ENCODE measurements at places on chromosomes 7 and 10.

DNA sequence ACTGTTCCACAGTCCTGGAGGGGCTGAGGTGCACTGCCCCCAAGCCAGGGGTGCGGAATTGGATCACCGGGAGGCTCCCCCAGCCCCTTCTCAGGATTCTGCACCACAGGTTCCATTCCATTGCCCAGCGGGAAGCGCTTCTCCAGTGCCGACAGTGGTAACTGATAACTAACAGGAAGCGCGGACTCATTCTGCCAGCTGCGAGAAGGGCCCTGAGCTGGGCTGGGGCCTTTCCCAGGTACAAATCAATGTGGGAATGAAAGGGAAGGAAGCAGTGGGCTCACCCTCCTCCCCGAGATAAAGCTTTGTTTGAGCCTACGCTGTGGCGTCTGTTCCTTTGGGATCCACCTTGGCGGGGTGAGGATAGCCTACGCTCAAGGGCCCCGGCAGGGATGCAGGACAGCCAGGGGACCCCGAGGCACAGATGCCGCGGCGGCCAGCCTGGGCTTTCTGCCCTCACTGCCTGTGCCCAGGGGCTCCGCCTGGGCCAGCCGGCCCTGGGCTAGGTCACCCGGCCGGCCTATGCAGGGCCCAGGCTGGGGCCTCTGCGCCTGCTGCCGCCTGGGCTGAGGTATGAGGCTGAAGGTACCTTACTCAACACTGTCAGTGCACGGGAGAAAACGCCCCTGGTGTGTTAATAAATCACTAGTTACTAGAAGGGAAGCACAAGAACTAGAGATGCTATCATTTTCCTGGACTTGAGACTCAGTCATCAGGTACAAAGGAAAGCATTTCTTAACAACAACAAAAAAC, 39.4 kb downstream of the EN2 start:
- no peak for DNase-seq

DNA sequence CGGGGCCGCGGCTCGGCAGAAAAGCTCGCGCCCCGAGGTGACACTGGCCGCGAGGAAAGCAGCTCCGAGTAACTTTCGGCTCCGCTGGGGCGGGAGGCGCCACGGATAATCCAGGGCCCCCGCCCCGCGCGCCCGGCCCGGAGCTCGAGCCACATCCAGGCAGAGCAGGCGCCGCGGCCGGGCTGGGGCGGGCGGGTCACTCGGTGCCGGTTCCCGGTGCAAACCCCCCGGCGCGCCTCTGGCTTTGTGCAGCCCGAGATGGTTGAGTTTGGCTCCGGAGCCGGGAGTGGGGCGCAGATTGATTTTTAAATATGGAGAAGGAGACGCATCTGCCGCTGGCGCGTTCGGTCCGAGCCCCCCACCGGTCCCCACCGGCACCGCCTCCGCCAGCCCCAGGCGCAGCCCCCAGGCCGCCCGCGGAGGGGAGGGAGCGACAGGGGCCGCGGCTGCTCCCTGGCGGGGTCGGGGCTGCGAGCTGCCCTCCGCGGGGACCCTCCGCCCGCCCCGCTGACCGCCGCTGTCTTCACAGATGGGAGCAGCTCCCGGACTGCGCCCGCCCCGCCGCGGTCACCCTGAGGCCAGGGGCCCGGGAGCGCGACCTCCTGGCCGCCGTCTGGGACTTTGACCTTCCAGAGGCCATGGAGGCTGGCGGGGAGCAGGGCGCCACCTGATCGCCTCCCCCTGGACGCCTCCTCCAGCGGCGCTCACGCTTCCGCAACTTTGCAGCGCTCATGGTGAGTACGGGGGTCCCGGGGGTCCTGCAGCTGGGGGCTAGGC, 643 bp downstream of the ADGRA1 start:
- DNase-seq: no peak

GRCh38 chr10:77638321-77639101, 903 bp upstream of the KCNMA1 start:
- no peak for DNase-seq

DNA sequence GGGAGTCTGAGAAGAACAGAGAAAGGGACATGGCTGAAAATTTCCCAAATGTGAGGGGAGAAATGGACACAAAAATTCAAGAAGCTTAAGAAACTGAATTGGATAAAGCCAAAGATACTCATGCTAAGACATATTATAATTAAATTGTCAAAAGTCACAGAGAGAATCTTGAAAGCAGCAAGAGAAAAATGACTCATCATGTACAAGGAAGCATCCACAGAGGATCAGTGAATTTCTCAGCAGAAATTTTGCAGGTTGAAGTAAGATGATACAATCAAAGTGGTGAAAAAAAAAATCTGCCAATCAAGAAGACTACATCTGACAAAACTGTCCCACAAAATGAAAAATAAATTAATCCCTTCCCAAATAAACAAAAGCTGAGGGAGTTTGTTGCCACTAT, 56.8 kb downstream of the MPP7 start:
- no peak for DNase-seq

- DNase-seq: no peak
Observed at GRCh38 chr7:11346302-11346701, 372.6 kb downstream of the PHF14 start.

DNA sequence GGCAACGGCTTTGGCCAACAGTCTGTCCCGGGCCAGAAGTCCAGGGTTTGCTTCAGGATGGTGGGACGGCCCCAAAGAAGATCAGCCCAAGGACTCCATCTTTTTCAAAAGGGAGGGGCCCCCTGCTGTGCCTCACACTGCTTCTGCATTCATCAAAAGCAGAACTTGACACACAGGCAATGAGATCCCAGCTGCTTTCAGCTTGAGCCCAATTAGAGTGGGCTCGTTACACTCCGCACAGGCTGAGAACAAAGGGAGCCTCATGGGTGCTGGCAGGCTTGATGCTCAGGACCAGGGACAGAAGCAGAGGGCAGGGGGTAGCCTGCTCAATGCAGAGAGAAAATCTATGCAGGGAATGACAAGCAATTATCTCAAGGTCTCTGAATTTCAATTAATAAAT, 45.5 kb downstream of the VOPP1 start:
- peak; percentile 77 for DNase-seq

DNA sequence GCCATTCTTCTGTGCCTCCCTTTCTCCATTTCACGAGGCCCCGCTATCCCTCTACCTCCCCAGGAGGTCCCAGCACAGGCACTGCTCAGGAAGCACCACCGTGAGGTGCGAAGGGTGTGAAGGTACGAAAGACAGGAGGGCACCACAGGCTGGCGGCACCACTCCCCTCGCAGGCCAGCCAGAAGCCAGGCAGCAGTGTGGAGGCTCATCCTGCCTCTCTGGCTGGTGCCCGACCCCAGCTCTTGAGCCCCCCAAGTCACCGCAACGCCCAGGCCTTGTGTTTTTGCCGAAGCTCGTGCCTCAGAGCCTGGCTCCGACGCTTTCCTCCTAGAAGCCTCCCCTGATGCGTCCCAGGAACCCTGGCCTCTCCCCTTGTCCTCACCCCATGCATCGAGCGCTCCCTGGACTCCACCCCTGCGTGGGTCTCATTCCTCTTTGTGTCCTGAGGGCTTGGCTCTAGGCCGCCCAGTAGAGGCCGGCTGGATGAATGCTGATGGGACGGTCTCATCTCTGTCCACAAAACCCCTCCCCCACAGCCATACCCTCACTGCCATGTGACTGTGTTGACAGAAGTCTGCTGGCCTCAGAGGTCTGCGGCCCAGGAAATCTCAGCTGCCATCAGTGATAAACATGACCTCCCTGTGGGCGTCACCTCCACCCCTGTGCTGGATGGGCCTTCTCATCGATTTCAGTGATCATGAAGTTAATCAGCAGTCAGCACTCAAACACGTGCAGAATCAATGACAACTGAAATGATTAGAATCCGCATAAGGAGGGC, 19.3 kb downstream of the BRI3 start:
- no peak for DNase-seq

- peak; percentile 42 for DNase-seq
Observed at GRCh38 chr7:20164425-20165145, 52.6 kb downstream of the MACC1 start.

DNA sequence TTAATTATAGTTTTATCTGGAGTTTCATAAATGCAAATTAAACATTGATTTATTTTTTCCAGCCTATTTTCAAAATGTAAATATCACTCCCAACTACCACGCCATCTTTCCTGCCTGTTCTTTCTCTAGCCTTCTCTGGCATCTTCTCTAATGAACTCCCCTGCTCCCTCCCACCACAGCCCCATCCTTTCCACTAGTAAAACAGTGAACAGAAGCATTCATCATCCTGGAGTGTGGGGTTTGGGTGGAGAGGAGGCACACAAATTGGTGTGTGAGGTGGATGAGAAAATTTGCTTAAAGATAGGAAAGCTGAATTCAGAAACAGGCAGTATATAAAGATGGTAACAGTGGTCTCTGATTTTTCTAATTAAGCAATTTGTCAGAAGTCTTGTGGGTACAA, 479.4 kb downstream of the ARL4A start:
- no peak for DNase-seq
